ENCODE measurements at places on chromosomes 11 and 22.

DNA sequence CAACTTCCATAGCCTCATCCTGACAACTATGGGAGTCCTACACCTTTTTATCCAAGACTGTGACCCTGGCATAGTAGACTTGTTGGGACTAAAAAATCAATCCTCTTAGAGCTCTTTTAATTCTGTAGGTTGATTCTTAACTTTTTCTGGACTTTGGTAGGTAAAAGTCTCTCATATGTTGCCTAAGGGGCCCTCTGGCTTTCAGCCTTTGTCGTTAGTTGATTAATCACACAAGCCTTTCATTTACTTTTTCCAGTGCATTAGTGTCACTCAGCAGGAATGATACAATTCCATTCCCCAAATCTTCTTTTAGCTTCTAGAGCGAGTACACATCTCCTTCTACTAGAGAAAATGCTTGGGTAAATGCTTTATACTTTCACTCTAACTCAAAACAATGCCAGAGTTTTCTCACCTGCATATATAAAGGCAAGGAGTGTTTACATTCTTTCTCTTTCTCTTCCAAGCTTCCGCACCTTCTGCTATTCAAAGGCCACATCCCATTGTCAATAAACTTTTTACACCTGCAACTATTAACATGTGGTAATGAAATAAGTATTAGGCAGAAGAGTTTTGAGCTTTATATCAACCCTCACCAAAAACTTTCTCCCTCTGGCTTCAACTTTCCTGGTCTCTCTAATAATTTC lies 516.6 kb downstream of the FAM181B start:
- DNase-seq, result no peak

DNA sequence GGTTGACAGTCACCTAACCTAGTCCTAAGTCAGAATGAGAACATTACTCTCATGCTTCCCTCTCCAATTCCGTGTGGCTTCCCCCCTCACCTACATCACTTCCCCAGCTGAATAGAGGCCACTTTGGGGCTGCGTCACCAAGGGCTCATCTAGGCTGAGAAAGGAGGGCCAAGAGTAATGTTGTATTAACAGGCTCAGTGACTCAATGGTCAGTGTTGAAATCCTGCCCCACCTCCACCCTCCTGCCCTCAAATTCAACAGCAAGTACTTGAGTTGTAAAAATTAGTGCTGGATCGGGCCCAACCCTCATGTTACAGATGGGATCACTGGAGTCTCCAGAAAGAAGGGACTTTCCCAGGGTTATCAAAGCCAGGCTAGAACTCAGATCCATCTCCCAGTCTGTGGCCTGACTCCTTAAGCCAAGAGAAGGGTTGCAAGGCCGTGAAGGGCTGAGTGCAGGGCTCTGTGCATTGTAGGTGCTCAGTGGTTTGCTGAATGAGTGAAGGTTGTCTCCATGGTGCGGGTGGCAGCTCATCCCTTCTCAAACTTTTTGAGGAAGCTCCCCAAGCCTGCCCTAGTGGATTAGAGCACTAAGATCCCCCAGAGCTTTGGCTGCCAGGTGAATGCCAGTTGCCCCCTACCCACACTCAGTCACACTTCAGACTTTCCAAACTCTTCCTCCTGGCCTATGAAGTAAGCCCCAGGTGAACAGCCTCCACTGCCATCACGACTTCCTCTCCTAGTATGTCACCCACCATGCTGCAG lies 3.2 kb downstream of the DGAT2 start:
- no peak for DNase-seq

DNA sequence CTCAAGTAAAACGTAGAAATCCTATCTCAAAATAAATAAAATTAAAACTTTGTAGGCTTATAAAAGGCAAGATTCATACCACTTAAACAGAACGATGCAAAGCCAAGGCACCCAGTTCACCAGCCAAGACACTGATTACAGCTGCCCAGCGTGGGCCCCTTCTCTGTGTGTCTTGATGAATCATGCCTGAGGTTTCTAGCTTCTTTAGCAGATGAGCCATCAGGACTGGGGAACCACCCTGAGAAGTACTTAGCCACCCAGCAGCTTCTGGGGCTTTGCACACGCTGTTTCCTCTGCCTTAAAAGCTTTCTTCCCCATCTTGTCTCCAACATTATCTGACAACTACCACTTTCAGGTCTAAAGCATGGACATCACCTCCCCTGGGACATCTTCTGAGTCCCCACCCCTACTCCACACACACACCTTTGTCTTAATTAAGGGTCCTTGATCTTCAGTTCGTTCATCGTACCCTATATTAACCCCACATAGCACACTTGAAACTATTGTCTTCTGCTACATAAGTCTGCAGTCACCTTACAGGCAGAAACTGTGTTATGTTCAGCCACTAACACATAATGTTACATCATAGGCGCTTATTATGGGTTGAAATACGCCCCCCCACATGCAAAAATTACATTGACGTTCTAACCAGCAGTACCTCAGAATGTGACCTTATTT lies 8.7 kb upstream of the LAYN start:
- DNase-seq, result no peak

DNA sequence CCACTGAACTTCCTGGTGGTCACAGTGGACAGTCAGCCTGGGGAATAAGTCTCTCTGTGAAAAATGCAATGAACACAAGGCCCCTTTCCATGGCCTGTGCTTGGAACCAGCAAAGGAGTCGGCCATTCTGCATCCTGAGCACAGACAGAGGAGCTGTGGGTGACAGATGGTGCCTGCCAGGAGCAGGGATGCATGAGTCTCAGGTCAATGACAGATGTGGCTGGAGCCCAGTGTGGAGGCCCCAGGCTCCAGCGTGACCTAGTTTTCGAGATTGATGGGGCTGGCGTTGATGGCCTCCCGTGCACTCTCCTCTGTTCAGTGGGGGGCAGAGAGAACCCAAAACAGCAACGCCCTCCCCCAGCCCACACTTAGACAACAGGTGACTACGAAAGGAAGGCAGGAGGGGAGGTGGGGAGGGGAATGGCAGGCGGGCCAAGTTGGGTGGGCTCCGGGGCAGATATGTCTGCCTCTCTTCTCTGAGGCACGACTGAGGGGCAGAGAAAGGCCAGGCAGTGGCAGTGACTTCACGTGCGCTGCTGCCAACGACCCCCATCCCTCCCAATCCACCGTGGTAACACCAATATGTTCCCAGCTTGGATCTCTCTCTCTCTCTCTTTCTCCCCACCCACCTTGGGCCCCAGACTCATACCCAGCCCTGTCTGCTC lies 34.4 kb upstream of the CD5 start:
- no peak for DNase-seq

DNA sequence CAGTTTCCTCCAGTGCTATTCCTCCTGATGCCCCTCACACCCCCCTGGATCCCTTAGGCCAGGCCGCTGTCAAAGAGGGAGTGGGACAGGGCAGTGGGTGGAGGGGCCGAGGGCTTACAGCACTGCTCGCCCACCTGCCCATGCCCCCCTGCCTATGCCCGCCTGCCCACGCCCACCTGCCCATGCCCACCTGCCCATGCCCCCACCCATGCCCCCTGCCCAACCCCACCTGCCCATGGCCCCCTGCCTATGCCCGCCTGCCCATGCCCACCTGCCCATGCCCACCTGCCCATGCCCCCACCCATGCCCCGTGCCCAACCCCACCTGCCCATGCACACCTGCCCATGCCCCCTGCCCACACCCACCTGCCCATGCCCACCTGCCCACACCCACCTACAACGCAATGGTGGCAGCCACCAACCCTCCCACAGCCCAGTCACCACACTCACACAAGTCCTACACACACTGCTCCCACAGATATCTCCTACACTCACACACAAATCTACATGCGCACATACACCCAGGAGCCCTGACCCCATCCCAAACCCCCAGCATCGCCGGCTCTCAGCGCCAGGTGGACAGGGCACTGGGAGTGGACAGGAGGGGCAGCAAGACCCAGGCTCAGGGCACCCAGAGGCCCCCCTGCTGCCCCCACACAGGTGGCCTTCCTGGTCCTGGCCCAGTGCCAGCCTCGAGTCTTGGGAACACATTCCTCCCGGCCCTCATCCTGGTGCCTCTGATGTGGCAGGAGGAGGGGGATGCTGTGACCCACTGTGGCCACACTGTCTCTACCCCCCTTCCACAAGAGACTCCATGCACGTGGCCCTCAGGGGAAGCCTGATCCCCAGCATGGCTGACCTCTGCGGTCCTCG lies 61.8 kb downstream of the CYTH4 start:
- no peak for DNase-seq

- no peak for DNase-seq
Observed at GRCh38 chr11:23151819-23152218, 291.5 kb upstream of the CCDC179 start.

GRCh38 chr11:2828585-2829330 lies 56.8 kb downstream of the CDKN1C start:
- no peak for DNase-seq

GRCh38 chr22:28500006-28500405 lies 179.6 kb downstream of the TTC28 start:
- DNase-seq, result no peak

DNA sequence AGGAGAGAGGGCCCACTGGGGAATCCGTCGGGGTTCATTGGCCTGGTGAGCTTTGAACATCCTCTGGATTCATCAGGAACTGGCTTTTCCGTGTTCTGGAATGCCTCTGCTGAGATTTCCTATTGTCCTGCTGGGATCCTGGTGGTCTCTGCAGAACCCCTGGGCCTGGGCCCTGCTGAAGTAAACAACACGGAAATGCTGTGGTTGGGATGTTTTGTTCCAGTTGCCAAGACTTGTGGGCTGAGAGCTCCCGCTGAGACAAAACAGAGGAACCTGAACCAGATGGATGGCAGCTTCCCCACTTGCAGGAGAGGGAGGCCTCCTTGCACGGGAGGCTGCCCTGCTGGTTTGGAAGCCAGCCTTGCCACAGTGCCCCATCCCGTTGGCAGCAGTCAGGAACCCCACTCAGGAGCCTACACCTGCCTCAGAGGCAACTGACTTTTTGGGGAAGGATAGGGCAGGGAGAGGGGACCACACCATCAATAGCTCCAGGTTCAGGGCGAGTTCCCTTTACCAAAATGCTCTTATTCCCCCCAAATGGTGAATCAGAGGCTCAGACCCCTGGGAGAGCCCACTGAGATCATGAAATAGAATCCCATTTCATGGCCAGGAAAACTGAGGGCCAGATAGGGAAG lies 60.7 kb downstream of the LRRC32 start:
- DNase-seq, result no peak
